MV-4-11 (cell line): ENCODE measurements at places on chromosomes 12 and 14.

- DNase-seq: no peak
Observed at GRCh38 chr14:100386121-100386520, 63.0 kb downstream of the SLC25A47 start.

DNA sequence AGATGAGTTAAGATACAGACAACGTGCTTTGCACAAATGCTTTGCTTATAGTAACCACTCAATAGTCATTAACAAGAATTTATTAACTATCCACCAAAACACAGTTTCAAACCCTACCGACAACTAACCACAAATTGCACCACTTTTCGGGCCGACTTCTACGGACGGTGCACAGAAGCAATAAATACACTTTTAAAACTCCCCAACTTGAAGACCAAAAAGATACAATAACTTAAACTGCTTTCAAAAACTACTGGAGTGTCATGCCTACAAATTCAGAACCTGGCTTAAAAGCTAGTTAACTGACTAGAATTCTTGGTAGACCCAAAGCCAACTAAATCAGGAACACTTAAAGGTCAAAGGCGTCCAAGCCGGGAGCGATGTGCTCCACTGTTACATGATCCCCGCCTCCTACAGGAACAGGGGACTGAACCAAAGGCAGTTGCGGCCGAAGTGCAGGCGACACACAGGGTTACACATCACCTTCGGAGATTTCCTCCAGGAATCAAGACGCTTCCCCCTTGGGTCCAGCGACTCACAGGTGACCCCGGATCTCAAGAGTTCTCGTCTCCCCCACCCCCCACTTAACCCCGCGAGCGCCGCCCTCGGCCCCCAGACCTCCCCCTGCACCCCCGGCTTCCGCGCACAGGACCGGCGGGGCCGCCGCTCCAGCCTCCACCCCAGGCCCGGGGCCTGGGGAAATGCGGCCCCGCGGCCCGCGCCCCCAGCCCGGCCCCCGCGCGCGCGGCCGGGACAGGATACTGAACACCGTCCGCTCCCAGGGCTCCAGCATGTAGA is 507 bp downstream of the SPTSSA start:
- peak; percentile 29 for DNase-seq

- DNase-seq: peak; percentile 84
Observed at GRCh38 chr12:22318108-22318737, 16.3 kb downstream of the ST8SIA1 start.

DNA sequence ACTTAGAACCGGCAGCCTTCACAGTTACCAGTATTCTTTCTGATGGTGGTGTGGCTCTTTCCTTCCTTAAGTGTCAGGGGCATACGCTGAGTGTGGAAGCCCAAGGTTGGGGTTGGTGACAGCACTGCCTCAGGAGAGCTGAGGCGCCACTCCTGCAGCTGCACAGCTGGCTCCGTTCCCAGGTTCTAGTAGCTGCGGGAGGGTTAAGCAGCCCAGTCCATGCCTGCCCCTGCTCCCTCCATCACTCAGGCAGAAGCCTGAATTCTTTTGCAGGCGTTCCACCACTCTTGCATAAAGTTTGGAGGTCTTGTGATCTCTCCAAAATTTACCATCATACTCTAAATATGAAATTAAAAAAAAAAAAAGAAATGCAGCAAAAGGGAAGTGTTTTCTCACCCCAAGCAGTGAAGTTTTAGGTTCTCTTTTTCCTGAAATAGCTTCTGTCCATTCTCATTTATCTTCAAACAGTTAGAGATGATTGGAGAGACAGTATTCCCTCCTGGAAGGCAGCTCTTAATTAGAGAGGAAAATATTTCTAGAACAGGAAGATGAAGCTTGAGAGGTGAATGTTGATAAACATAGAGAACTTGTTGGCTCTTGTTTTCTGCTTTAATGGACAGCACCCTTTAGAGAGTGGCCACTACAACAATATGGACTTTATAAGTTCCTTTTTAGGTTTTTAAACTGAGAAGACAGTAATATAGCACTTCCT is 136.1 kb downstream of the FGD4 start:
- DNase-seq: peak; percentile 68

DNA sequence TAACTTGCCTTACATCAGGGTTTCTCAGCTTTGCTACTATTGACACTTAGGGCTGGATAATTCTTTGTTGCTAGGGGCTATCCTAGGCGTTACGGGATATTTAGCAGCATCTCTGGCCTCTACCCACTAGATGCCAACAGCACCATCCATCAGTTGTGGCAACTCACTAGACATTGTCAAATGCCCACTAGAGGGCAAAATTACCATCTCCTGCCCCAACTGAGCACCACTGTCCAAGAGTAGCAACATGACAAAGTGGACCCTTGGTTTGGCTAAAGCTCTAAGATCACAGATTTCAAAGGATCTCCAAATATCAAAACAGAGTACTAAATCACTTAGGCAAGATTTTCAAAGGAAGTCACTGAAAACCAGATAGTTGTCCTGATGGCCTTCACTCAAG is 251.7 kb upstream of the TBX3 start:
- DNase-seq: peak; percentile 29

GRCh38 chr12:2049604-2050540 is 2.9 kb upstream of the CACNA1C start:
- no peak for DNase-seq

DNA sequence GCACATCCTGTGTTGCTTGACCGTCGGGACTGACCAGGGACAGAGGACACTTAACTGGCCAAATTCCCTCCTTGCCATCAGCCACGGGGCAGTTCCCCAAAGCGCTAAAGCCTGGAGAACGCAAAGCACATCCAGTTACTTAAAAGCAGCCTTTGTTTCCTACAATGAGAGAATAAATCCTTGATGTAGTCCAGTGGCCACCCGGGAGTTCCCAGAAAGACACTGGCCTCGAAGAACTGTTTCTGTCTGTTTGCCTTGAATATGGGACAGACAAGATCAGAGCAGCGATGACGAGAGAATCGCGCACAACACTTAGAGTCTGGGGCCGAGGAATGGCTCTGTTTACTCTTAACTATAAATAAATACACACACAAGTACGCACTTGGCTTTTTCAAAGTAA is 102.2 kb downstream of the TNFAIP2 start:
- no peak for DNase-seq

- DNase-seq: no peak
Observed at GRCh38 chr14:26255213-26255612, 342.6 kb downstream of the NOVA1 start.

DNA sequence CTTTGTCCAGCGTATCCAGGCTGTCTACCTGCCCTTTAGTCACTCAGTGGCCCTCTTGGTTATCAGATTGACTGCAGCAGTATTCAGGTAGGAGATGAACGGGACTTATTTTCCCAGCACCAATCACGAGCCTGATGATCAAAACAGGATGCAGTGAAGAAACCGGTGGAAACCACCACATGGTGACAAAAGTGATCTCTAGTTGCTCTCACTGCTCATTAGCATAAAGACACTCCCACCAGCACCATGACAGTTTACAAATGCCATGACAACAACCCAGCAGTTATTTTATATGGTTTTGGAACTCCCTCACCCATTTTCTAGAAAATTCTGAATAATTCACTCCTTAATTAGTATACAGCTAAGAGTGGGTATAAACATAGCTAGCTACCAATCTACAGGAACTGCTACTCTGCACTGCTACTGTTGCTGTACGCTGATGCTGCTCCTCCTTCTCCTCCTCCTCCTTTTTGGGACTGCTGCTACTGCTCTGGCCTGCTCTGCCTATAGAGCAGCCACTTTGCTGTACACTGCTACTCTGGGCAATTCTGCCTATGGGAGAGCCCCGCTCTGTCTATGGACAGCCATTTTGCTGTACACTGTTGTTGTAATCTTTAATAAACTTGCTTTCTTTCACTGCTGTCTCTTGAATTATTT is 142.5 kb upstream of the SSTR1 start:
- DNase-seq: no peak

- DNase-seq: no peak
Observed at GRCh38 chr12:124866195-124866882, 2.7 kb upstream of the SCARB1 start.

GRCh38 chr12:131028587-131029338 is 75.1 kb downstream of the ADGRD1 start:
- no peak for DNase-seq

DNA sequence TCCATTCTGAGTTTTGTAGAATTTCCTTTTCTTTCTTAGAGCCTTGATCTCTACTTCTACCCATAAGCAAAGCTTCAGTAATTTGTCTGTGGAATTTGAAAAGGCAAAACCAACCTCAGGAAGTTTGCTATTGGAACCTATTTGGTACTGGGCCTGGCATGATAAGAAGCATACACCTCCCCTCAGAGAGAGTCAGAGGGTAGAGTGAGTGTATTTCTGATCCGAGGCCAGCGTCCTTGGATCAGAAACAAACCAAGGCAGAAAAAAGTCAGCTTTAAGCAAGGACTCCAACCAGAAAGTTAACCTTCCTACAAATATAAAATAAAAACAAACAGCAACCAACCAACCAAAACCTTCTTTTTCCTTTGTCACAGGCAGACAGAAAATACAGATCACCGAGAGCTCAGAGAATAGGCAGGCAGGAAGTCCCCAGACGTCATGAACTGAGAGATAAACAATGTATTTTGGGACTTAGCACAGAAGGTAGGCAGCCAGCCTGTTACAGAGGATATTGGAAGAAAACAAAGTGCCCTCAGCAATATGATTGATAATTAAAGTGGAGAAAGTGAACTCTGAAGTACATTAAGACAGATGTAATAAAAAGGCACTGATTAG is 141.5 kb downstream of the NEDD1 start:
- no peak for DNase-seq

GRCh38 chr14:95023115-95023514 is 134.2 kb downstream of the DICER1 start:
- DNase-seq: no peak

DNA sequence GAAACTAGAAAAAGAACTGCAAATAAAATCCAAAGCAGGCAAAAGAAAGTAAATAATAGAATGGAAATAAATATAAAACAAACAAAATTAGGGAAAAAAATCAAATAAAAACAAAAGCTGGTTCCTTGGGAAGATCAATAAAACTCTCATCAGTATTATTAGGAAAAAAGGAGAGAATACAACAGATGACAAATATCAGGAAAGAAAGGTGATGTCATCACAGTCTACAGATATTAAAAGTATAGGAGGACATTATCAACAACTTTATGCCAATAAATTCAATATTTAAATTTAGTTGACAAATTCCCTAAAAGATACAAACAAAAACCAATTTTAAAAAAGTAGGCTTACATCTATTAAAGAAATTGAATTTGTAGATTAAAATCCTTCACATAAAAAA is 107.4 kb upstream of the FOXN3 start:
- DNase-seq: no peak

DNA sequence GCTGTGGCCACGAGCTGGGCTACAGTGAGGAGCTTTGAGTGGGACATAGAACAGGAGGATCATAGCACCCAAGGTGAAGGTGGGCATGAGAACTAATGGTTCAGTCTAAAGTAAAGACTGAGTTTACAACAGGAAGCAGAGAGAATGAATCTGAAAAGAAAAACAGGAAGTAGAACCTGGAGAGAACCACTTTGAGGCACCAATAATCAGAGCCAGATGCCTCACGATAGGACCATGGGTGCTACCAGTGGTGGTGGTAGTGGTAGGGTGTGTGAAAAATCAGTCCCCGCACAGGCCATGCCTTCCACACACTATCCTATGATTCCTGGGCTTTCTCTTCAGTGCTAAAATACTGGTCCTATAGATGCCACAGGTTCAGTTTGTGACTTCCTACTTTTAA is 293.6 kb downstream of the AKAP6 start:
- DNase-seq: no peak

DNA sequence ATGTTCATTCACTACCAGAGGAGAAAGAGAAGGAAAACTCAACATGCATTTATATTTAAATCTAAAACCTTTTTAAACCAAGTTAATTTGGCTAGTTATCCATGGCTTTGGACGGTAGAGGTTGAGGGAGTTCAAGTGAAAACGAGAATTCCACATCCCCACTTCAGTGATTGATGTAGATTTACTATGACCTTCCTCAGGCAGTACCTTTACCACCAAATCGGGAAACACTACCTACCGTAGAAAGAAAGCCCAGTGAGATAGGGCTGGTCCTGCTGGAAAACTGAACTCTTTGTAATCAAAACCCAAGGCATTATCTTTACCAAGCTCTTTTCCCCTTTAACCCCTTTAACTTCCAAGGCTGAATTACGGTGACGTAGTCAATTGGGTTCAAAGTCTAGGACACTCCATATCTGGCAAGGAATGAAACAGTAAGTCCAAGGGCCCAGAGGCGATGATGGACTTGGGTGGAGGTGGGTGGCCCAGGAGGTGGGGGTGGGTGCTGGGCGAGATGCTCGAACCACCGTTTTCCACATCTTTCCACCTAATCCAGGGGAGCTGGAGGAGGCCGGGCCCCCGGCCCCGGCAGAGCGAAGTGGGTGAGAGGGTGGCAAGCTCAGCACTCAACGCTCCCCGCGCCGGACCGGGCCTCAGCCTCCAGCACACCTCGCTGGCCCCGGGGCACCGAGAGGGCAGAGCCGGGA is 618 bp downstream of the SEC23A start:
- DNase-seq: no peak
